Brain pericyte (primary cell): ENCODE measurements at places on chromosomes 2 and 18.

GRCh38 chr2:190663839-190664238 lies 15.0 kb downstream of the NAB1 start:
- DNase-seq: no peak

GRCh38 chr2:136935119-136935518 lies 169.8 kb downstream of the THSD7B start:
- no peak for DNase-seq

DNA sequence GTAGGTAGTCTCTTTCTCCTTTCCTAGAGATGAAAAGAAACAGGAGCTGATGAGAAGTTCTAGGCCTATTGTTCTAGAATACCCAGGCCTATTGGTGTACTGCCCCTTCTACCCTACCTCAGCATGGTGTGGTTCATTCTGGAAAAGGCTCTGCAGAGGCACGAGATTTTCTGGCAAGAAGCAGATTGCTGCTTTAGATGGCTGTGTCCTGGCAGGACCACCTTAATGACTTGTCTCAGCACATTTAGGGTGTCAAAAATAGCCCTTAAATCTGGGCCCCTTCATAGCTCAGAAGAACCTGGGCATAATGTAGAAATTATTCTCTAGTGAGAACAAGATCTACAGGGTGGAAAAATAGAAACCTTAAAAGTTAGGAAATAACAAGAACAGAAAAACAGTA lies 87.9 kb downstream of the BCL2L11 start:
- no peak for DNase-seq

DNA sequence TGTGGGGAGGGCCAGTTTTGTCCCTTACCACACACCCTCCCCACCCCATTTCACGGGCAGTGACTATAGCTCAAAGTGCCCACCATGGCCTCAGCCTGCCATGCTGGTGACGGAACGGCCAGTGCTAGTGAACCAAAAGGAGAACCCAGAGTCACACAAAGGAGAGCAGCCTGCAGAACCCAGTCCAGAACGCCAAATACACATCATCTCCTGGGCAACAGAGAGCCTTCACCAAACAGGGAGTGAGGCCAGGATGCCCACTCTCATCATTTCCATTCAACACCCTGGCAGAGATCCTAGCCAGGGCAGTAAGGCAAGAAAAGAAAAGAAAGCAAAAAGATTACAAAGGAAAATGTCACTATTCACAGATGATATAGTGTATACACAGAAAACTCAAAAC lies 38.3 kb downstream of the HDAC4 start:
- DNase-seq: no peak

- DNase-seq: no peak
Observed at GRCh38 chr2:27509326-27509725, 12.7 kb downstream of the GCKR start.

- DNase-seq: no peak
Observed at GRCh38 chr2:70673041-70673647, 94.9 kb downstream of the ADD2 start.

- DNase-seq: no peak
Observed at GRCh38 chr2:84102274-84102673, 356.8 kb downstream of the SUCLG1 start.
